MM.1S (cell line): ENCODE measurements at places on chromosomes 4 and X.
A peak's percentile ranks its signal among the peaks of the same experiment; 100 is the strongest.

DNA sequence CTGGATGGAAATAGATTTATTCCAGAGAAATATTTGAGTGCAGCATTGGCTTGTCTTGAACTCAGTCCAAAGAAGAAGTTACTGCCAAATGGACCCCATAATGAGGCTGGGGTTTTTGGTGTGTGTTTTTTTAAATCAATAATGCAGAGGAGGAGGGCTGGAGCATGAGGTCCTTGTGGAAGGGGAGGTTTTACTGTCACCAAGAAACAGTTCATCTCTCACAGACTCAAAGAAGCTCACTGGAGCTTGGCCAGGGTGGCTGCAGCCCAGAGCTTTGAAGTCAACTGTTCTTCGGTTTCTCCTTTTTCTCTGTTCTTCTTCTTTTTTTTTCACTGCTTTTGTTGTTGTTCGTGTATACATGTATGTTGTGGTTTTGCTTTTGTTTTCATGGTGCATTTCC, 377.7 kb downstream of the FBXW7 start:
- DNase-seq: no peak

DNA sequence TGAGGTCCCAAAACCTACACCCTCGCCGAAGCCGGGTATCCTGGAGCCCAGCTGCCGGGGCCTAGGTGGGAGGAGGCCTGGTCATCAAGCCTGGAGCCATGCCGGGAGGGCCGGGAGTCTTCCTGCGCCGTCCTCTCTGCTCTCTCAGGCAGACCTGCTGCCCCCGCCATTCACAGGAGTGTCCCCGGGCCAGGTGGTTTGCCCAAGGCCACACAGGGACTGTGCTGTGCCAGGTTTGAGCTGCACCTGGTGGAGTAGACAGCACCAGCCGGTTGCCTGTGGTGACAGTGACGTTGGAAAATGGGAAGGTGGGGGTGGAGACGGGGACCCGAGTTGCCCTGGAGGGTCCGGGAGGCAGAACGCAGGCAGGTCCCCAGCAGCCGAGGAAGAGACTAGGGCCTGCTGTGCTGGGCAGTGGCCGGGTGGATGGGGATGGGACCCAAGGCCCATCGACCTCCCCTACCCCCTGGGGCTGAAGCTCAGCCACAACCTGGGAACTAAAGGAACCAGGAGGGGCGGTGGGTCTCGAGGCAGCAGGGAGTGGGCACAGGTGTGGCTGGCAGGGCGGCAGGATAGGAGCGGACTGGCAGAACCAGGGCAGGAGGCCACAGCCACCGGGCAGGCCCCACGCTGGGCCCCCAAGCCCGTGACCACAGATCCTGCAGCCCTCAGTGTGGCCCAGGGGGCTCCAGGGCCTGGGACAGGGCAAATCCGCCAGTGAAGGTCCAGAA, 9.5 kb downstream of the DOK7 start:
- no peak for DNase-seq

DNA sequence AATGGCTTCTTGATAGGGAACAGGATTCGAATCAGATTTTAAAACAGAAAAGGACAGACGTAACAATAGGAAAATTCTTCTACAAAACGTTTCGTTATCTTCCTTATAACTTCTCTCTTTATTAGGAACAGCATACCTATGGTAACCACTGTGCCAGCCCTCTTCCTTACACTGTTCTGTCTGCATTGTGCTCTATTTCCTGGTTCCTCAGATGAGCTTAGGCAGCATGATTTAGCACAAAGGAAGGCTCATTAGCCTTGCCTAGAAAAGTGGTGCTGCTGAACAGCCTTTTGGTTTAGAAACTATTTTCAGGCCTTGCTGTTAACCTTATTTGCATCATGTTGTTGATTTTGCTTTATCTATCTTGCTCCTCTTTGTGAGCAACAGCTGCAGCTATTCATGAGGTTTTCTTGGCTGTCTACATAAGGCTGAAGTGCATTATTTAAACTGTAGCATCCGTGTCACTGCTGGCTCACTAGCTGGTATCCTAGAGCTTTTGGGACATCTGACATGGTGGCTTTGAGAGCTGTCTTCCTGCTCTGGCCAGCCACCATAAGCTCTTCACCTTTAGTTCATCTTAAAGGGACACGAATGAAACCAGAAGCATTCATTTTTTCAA, 69.9 kb upstream of the NRK start:
- peak; percentile 24 for DNase-seq

- no peak for DNase-seq
Measured at GRCh38 chrX:134373736-134374135, 86.2 kb upstream of the HPRT1 start.

DNA sequence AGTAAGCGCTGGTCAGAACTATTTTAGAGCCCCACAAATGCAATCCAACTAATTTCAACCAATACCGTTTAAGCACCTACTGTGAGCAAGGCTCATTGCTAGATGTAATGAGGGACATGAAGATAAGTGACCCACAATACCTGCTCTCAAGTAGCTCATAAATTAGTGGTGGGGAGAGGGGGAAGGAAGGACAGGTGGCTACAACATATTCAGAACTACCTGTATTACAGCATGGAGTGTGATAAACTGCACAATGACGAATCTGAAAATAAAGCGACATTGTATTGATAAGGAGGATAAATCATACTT, 311.6 kb upstream of the DIAPH2 start:
- no peak for DNase-seq

DNA sequence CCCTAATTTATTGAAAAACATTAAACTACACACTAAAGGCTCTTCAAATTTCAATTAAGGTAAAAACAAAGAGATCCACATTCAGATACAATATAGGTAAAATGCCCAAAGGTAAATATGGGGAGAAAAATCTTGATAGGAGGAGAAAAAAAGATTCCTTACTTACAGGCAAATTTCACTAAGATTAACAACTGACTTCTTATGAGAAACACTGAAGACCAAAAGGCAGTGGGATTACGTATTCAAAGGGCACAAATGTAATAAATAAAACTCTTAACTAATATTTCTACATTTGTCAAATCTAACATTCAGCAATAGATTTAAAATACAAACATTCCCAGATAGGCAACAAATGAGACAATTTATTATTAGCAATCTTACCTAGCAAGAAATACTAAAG, 829.3 kb downstream of the SH3BGRL start:
- DNase-seq: no peak

GRCh38 chrX:110852180-110852579, 56.6 kb upstream of the CHRDL1 start:
- peak; percentile 46 for DNase-seq

- no peak for DNase-seq
Measured at GRCh38 chr4:140092094-140092851, 61.7 kb downstream of the MAML3 start.

GRCh38 chr4:66766557-66766956, 778.7 kb downstream of the CENPC start:
- DNase-seq: no peak

DNA sequence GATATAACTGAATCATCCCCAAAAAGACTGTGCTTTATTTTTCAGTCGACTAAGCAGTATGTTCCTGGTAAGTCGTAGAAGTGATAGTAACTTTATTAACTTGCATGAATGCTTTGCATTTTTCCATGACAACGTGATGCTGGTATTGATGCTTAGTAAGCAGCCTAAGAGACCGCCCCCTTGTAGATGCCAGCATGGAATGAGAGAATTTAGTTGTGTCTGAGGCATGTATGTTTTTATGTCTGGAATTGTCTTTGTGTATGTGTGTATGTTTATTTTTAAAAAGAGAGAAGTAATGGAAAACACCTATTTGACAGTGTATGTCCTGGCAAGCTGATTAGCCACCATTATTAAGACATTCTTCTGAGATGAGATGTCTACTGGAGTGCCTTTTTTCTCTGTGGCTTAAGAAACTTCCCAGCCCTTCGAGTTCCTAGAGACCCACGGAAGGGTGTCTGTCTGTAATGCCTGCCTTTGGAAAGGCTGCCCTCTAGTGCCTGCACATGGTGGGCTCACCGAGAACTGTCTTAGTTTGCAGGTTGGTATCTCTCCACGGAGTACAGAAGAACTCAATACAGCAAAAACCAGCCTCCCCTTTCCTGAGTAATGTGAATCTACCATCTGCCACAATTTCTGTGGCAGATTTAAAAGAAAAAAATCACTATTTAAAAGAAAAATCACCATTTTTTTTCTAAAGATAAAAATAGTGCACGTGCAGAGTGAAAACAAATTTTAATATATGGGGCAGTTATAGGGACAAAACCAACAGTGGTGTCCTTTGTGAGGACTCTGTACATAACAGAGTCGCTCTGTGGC, 85.9 kb downstream of the AASDH start:
- DNase-seq: peak; percentile 64

- no peak for DNase-seq
Measured at GRCh38 chr4:91598696-91599095, 705.1 kb upstream of the GRID2 start.

DNA sequence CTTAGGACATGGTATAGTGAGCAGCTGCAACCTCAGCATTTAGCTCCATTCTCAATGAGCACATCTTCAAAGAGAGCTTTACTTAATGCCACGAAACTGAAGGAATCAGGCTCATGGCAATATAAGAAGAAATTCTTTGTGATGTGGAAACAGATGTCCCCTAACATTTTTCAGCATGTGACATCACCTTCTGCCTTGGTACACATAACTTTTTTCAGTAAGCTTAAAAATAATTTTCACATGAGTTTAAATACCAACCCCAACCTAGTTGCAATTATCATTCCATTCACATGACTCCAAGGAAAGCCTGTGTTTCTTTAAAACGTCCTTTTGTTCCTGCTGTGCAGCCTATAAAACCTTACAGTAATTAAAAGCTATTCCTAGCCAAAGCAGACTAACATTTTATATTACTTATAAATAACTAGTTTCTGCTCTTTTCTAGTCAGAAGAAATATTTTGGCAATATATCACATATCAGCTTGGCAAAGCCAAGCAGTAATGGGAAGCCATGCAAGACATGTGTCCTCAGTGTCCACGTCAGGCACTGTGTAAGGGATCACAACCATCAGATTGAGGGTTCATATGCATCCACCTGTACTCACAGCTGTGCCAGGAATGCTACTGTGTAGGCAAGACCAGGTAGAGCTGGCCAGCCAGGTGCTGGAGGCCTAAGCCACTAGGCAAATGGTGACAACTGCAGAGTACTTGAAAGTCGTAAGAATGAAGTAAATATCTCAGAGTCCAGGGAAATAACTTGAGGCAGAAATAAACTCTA, 466.6 kb downstream of the INPP4B start:
- DNase-seq: no peak

DNA sequence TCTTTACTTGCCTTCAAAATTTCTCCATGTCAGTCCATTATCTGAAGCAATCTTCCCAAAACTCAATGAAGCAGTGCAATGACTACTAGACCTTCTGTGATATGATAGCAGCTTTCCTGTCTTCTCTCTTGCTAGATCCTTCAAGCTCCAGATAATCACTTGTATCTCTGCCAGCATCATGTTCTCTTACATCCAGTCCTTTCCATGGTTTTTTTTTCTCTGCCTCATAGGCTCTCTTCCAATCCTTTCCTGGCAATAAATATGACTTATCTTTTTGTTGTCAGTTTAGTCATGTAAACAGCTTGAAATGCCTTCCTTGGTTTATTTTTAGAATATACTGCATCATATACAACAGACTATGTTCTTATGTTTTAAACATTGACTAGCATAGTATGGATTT, 193.5 kb downstream of the CFAP299 start:
- DNase-seq: no peak

GRCh38 chr4:119002476-119002875, 113.8 kb downstream of the SYNPO2 start:
- DNase-seq: no peak

- DNase-seq: no peak
Measured at GRCh38 chr4:105022811-105023667, 123.6 kb upstream of the TET2 start.

- no peak for DNase-seq
Measured at GRCh38 chrX:940691-941090, 271.8 kb downstream of the CRLF2 start.

DNA sequence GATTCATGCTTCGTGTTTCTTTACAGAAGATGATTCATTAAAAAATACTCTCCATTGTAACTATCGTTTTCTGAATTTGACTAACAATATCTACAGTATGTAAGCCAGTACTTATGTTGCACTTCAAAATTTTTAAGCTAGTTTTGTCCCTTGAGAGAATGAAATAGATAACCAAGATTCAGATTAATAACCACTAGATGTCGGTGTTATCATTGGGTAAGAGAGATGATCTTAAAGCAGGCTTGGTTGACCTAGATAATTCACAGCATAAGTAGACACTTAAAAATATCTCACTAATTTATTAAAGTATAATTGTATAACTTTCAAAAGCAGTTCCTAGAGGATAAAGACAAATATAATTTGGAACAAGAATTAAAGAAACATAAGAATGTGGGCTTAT, 430.9 kb downstream of the C4orf33 start:
- DNase-seq: peak; percentile 39

- no peak for DNase-seq
Measured at GRCh38 chr4:110484767-110485166, 8.8 kb downstream of the ENPEP start.

GRCh38 chrX:72620550-72621145, 48.0 kb upstream of the HDAC8 start:
- no peak for DNase-seq

DNA sequence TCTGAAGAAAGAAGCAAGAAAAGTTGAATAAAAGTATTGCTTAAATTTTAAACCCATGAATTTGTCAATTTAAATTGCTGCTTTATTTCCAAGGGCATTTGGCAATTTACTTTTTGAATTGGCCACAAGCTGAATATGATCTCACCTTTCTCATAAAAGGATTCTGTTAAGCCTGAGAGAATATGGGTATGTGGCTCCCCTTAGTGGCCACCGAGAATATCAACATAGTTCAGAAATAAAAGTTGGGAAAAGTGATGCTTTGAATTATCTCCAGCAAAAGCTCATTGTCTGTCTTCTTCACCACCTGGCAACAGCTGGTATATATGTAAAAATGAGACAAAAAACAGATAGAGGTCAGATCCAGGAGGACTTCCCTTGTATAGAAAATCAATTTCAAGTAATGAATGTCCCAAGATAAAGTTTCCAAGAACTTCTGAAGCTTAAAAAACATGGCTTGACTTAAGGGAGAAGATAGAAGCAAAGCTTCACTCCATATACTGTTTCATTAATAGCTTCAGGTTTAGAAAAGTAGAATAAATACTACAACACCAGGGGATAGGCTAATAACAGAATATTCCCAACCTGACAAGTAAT, 290.7 kb upstream of the FAM241A start:
- DNase-seq: peak; percentile 45

GRCh38 chr4:94228493-94229216, 21.0 kb downstream of the SMARCAD1 start:
- DNase-seq: no peak

DNA sequence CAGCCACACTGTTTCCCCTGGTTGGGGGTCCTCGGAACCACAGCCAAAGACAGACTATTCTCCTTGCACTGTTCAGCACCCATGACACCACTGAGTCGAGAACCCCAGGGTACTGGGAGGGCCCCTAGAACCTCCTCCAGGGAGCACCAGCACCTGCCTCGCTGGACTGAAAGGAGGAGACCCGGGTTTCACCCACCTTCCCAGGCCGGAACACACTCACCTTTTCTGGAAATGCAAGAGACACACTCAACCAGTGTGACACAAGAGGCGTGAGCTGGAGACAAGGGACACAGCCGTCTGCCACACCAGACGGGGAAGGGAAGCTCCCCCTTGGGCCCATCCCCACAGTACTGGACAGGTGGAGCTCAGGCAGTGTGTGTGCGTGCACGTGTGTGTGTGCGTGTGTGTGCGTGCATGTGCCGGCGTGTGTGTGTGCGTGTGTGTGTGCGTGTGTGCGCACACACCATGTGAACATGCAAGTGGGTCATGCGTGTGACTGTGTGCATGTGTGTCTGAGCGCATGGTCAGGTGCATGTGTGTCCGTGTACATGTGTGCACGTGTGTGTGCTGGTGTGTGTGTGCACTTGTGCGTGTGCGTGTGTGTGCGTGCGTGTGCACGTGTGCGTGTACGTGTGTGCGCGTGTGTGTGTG, 128.8 kb upstream of the NKX1-1 start:
- DNase-seq: no peak
